Naive thymus-derived CD8-positive, alpha-beta T cell (primary cell): ENCODE measurements at places on chromosomes 16 and 17.

DNA sequence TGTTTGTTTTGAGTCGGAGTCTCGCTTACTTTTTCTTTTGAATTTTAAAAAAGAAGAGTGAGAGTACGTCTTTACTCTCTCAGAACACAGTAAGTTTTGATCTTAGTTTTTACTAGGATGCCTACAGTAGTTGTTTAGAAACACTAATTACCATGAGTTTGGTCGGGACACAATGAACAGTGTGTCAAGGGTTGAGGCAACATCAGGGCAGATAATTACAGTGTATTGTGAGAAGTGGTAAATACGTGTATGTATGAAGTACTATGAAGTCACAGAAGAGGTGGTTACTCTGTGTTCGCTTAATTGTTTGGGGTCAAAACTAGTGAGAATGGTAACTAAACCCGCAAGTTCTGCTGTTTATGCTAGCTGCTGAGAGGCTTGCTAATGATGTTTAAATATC is 18.2 kb downstream of the PAFAH1B1 start:
- no peak for DNase-seq

DNA sequence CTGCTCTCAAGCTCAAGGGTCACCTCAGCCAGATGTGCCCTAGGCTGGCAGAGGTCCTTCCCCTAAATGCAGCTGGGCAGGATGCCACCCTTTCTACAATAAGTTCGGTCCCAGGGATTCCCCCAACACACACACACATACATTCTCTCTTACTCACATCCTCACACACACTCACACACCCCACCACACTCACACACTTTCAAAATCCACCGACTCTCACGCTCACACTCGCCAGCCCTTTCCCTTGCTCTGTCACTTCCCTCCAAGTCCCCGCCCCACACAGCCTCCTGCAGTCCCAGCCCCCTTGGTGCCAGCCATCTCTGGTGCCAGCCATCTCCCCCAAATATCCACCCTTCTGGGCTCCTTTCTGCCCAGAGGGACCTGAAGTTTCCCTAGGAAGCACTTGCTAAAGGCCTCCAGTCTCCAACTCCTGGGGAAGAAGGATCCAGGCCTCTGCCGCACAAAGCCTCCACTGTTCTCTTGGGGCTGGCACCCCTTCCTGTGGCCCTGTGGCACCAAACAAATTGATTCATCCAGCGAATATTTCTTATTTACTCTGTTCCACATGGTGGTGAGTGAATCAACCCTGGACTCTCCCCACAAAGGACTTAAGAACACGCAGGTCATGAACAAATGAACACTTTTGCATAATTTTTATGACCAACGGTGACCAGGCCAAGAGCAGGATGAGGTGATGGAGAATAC is 3.8 kb upstream of the USP36 start:
- no peak for DNase-seq

DNA sequence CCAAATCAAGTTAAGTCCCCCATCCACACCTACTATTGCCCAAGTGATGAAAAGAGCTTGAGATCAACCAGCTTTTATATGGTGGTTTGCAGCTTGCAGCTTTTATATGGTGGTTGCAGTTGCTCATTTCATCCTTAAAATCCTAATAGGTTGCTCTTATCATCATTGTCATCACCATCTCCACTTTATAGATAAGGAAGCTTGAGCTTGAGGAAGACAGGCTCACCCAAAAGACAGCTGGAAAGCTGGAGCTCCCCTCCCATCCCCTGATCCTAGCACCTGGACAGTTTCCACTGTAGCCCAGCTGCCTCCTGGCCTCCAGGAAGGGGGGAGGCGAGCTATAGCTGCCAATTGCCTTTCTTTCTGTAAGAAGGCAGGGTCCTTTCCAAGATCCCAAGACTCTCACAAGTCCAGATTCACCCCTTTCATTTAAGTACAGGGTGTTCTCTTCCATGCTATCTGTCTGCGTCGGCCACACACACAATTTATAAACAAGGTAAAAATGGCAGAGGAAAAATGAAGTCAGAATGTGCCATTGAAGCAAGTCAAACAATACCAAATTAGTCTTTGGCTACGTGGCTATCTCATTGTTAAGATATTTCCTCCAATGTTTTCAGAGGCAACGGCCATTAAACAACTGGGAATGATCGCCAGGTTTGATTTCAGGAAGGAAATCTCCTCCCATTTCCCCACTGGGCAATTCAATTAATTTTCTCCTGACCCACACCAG is 63.3 kb downstream of the PECAM1 start:
- no peak for DNase-seq

- DNase-seq = no peak
Observed at GRCh38 chr17:72840019-72840418, 252.5 kb downstream of the SLC39A11 start.

DNA sequence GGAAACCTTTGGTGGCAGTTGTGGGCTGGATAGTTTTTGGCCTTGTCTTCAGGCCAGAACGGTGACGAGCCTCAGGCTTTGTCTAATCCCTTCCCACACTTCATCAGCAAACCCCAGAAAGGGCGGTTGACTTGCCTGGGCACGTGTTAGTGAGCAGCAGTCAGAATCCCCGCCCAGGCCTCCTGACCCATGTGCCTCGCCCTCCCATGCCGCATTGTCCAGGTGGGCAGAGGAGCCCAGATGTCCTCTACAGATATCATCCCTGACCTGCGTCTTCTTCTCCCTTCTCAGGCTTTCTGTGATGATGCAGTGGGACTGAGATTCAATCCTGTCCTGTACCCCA is 82.5 kb downstream of the OR1D5 start:
- DNase-seq = no peak
